ENCODE measurements at places on chromosomes 12 and 14.

DNA sequence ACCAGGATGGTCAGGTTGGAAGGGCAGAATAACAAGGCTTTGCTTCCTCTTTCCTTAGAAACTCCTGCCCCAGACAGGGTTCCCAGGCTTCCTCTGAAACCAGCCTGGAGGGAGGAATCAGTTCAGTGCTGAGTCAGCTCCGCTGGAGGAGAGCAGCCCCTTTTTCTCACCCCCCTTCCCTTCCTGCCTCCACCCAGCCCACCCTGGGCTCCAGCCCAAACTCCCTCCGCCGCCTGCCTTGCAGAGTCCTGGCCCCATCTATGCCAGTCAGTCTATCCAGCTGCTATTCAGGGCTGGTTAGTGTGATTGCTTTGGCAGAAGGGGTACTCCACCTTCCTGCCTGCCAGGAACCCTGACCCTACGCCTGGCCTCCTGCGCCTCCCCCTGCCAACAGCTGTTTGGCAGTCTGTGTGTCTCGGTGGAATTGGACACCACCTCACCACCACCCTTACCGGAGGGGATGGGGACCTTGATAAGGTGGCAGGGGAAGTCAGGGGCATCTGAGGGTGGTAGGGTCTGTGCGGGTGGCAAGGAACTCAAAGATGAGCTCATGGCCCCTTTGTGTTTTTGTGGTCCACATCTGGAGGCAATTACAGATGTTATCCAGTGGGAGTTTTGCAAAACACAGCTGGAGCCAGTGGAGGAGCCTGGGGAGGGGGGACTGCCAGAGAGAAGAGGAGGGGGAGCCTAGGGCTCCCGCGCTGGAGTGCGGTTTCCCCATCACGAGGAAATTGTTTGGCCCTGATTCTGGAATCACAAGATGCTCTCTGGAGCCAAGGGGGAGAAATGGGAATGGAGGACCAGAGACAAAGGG is 12.2 kb downstream of the MMP14 start:
- DNase-seq, result no peak

DNA sequence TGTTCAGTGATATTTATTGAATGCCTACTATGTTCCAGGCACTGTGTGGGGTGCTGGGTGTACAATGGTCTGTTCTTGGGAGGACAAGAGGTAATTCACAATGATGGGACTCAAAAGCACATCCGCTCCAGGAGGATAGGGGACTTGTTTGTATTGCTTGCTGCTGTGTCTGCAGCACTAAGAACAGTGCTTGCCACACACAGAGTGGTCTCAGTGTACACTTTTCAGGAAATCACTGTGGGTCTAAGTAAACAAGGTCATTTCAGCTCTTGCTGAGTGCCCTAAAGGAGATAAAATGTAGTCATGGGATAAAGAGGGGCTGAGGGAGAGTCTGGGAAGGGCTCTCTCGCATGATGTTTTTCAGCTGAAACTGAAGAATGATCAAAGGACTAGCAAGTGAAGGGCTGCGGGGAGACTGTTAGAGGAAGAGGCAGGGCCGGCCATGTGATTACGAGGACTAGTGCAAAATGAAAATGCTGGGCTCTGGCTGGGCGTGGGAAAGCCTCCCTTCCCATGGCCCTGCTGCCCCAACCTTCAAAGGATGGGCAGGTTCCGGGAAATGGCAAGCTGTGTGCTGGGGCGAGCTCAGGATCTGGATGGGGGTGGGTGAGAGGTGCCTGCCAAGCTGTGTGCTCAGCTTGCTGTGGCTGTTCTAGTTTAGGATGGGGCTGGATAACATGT is 39.1 kb downstream of the ADCK1 start:
- no peak for DNase-seq

DNA sequence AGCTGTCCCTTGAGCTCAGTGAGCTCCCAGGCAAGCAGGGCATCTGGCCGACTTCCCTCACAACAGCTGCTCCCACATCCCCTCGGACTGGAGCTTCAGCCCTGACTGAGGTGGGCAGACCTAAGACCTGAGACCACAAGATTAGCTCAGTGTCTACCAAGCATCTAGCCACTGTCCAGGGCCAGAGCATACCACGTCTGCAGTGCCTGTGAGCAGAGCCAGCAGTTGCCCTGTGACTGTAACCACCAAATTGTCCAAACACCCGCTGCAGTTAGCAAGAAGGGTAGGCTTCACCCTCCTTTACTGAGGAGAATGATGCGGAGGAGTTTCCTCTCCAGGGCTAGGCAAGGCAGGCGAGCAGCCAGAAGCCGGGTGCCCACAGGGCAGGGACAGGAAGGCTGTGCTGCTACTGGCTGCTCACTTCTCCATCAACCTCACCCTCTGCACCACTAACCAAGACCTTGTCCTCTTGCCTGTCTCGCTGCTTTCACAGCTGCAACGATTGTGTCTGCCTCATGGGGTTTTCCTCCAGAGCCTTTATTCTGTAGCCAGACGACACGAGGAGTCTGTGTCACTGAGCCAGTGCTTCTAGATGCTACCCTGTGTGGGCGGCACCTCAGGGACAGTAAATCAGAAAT is 53.9 kb downstream of the ANAPC7 start:
- no peak for DNase-seq

GRCh38 chr12:48185181-48185919 is 1.9 kb downstream of the CCDC184 start:
- no peak for DNase-seq

GRCh38 chr12:90333939-90334338 is 621.0 kb downstream of the CCER1 start:
- no peak for DNase-seq

DNA sequence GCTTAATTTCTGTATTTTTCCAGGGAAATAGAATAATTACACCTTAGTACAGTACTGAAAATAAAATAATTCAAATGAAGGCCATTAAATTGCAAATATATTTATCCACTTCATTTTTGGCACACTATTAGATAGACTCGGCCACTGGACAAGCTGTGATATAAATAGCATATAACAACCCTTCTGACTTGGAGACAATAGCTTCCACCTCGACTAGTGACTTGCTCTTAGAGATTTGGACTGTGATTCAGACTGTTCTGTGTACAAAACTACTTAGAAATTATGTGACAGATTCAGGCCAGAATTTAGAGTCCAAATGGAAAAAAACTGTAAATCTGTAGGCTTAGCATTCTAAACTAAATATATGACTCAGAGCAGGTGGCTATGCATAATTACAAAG is 949.9 kb downstream of the LRFN5 start:
- DNase-seq, result no peak

GRCh38 chr12:14418451-14418890 is 53.0 kb downstream of the ATF7IP start:
- DNase-seq, result no peak

DNA sequence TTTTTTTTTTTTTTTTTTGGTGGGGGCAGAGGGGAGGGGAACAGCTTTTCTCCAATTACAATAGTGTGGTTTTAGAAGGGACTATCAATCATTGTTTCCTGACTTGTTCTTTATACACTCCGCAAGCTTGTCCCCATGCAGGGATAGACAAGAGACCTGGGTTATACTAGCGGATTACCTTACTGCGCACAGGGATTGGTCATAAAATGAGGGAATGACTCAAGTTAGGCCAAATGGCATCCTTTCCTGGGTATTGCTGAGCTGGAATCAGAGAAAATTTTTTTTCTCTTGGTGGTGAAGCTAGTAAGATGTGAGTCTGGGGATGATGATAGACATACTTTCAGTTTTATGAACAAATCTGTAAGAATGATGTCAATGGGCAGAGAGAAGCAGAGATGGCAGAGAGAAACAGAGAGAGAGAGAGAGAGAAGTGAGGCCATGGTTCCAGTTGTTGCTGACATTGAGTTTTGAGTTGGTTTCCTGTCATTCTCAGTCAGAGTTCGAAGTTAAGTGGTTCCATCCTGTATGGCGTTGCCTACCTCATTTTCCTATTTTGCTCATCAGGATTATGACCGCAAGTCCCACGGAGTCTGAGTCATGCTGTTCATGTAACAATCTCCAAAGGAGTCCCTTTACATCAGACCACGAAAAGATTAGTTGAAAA is 59.1 kb upstream of the OTOGL start:
- DNase-seq, result no peak

- no peak for DNase-seq
Observed at GRCh38 chr14:29163109-29163508, 396.5 kb downstream of the FOXG1 start.

DNA sequence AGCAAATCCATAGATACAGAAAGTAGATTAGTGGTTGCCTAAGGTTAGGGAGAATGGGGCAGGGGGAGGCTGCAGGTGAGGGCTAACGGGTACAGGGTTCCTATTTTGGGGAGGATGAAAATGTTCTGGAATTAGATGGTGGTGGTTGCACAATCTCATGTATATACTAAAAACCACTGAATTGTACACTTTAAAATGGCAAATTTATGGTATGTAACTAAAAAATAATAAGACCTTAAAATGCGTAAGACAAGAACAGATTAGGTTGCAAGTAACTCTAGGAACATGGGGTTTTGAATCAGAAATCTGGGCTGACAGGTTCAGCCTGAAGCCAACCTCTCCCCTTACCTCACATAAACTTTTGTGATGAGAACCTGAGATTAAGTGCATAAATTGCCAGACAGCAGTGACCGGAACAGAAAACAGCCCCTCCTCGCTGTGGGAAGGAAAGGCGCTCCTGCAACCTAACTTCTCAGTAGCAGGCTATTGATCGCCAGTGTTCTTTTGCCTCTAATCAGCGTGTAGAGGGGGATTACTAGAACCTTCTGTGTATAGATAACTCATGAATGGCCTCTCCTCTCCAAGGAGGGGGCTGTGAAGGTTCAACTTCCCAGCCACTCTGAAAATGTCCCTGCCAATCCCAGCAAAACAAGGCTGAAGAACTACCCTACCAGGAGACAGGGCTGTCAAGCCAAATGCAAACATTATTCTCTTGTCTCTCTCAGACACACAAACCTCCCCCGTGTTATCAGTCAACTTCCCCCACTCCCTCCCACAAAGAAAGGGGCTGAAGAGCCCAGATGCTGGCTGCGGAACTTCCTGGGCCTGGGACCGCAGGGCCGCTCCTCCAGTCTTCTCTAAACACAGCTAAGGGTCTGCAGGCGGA is 1.9 kb downstream of the SSH1 start:
- DNase-seq, result no peak

DNA sequence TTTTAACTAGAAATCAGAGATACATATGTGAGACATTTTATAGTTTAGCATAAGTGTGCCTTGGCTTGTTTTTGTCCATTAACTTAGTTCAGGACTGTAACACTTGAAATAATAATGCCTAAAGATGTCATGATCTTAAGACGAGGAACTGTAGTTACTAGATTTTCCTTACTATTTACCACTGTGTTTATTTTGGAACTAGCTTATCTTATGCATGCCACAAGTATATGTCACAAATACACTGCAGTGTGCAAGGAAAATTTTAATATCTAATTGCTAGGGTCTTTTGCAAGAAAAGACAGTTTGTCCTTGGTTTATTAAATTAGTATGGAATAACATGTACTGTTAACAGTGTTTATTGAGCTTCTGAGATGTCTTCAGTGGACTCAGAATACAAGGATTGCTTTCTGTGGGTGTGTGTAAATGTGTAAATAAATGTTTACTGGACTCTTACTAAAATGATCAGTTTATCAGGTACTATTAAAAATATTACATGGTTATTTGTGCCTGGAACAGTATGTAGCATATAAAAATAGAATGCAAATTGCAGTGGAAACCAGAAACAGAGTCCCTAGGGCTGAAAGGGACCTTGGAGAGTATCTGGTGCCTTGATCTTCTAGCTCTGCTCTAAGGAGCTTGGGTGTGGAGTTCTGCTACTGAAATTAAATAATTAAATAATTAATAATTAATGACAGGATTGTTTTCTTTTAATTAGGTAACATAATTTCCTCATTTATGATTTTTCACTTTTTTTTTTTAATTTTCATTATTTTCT is 58.1 kb downstream of the FGD4 start:
- no peak for DNase-seq

GRCh38 chr14:41986083-41986645 is 379.5 kb downstream of the LRFN5 start:
- no peak for DNase-seq

DNA sequence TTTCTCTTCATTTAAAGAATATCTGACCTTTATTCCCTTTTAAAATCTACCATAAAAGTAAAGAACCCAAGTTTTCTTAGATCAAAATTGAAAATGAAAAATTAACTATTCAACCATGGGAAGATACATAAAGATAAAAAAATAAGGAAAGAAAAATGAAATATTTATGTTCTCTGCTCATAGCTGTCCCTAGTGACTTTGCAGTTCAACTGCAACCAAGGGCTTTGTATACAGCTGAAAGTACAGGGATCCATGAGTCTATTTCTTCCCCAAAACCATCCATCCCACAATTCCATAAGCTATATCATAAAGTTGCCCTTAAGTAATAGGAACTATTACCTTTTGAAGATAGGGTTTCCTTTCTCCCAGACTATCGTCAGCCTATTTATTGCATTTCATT is 113.1 kb downstream of the ITPR2 start:
- DNase-seq, result no peak

DNA sequence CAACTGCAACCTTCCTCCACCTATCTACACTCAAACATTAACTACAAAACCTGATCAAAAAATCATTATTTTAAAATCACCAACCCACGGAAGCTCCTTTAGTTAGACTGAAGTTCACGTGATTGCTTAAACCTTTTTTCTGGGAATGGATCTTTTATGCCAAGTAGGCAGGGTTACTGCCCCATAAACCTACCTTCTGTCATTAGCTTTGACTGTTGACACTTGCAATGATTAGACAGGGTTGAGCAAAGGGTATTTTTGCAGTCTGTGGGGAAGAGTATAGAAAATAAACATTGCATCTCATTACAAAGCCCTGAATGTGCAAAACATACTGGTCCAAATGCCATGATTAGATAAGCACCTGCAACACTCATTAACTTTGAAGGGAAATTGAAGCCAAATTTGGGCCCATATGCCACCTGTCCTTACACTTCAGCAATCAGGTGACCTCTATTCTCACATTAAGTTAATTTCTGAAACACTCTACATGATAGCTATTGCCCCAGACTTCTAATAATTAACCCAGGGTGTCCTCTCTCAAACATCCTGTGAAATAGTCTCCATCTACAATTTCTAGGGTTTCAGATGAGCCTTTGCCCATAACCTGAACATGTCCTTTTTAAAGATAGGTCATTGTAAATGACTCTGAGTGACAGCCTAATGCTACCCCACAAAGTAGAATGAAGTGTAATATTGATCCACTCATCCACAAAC is 156.0 kb upstream of the PLEKHG7 start:
- DNase-seq, result no peak

DNA sequence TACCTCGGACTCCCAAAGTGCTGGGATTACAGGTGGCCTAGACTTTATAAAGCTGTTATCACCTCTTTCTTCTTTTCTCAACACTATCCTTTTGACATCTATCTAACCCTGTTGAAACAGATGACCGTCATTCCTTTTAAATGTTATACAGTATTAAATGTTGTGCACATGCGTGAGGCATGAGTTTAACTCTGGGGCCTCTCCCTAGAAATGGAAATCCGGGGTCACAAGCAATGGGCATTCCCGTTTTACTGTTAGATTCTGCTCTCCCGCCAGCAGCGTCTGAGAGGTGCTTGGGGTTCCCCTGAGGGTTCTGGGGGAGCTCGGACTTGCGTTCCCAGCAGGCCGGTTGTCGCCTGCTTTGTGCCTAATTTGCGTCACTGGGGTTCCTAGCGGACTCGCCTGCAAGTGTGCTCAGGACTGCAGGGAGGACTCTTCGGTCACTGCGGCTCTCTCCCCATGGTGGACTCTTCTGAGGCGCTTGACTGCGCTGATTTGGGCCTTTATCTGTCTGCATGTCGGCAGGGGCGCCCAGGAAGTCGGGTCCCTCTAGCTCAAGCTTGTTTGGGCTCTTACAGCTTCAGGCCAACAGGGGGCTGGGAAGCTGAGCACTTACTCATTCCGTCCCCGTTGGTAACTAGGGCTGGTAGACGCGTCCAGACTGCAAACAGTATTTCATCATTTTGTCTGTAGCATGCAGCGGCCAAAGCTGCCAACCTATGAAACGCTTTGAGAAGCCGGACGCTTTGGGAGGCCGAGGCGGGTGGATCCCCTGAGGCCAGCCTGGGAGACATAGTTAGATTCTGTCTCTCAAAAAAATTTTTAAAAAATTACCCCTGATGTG is 1.2 kb upstream of the RAN start:
- DNase-seq, result peak; percentile 52

Data from stimulated activated CD8-positive, alpha-beta memory T cell treated with anti-CD3 and anti-CD28 coated beads, Interleukin-4, amount 100 ng/mL, for 1 hour (primary cell).